Activated T-cell treated with anti-CD3 and anti-CD28 coated beads, Interleukin-2, amount 50 U/mL, for 4 hours (primary cell): ENCODE measurements at places on chromosomes 12 and 14. TPM values are rescaled to one million over a fixed set of nuclear protein-coding genes. Genes with fewer than 3 reads are reported as not detected.

DNA sequence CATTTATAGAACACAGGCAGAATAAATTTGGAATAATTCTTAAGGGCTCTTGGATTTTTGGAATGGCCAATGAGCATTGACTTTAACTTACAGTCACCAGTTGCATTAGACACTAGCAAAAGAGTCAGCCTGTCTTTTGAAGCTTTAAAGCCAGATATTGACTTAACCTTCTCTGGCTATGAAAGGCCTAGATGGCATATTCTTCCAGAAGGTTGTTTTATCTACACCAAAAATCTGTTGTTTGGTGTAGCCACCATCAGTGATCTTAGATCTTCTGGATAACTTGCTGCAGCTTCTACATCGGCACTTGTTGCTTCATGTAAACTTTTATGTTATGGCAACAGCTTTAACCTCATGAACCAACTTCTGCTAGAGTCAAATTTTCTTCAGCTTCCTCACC, 10.4 kb downstream of the PCNX1 start:
- DNase-seq: no peak

- DNase-seq: no peak
These were observed 80.9 kb upstream of the SLC24A4 start for GRCh38 chr14:92241966-92242595.

DNA sequence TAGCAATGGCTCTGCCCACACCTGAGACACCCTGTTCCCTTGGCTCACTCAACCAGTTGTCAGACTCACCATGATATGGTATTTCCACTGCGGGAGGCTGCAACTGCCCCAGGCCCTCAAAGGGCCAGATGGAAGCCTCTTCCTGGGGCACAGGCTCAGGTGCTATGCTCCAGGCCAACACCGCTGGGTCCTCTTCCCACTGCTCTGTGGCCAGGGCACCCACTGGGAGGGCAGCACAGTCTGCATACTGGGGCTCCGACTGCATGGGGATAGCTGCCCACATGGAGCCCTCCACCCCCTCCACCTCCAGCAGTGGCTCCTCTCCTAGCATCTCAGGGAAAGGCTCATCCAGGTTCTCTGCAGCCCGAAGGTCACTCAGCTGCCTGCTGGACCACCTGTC, 3.7 kb downstream of the ANGEL1 start:
- no peak for DNase-seq

DNA sequence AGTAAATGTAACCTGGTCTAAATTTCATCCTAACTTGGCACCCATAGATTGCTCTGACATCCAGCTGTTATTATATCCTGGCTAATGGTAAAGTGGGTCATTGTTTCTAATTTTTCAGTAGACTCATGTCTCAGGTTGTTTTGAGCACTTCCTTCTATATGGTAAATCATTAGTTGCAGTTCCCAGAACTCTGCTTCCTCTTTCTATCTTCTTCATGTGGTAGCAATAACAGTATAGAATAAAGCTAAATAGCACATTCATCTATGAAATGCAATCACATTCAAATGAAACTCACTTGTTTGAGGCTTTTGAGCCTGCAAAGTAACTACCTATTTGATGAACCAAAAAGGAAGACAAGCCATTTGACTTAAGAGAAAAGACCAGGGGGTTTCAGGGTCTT, 65.1 kb upstream of the GZMB start:
- no peak for DNase-seq

- DNase-seq: no peak
These were observed 1.2 kb upstream of the HOXC11 start for GRCh38 chr12:53971686-53972085.

DNA sequence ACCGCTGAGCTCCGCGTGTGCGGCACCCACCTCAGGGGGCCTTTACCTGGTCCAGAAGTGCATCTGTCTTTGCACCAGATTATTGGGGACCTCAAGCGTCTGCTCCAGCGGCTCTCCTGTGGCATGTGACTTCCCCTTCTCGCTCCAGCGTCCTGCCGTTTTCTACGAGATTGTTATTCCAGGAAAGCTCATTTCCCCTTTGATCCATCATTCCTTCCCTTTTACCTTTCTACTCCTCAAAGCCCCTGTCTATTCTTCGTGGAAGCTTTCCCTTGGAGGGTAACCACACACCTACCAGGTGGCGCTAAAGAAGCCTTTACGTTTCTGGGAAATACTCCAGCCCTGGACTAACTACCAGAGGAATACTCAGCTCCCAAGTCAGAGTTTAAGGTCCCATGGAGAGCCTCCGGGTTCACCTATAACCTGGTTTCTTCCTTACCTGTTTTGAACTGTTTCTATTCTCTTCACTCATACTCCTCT, 1.5 kb downstream of the FKBP4 start:
- no peak for DNase-seq

GRCh38 chr12:108855284-108856169, 1.9 kb downstream of the SSH1 start:
- no peak for DNase-seq

- no peak for DNase-seq
These were observed 59.4 kb downstream of the TTC7B start for GRCh38 chr14:90756755-90757345.

DNA sequence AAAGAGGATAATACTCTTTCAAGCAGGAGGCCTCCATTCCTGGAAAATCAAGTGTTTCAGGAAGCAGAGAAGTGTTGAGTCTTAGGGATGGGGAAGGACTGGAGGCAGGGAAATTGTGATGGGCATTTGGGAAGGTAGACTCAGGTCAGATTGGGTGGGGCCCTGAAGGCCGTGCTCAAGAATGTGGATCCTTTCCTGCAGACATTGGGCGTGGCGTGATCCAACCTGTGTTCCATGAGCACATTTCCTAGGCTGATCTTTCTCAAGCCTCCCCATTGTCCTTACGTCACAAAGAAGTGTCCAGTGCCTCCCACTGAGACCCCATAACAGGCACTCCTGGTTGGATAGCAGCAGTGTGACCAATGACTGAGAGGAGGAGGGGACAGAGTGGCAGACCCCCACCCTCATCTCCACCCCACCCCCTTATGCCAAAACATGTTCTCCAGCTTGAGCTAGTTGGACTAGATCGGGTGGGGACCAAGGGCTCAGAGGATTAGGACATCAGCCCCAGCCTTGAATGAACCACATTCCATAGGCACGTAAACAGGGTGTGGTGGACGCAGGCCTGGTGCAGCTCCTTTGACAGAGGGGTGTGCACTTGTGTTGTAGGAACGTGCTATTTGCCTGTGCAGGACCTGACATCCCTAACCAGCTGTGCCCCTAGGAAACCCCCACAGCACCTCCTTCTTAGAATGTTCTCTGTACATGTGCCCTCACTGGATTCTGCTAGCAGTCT, 76.8 kb downstream of the TTC9 start:
- no peak for DNase-seq

- no peak for DNase-seq
These were observed 8.1 kb upstream of the STX2 start for GRCh38 chr12:130847112-130847511.

GRCh38 chr14:77014004-77014604, 14.4 kb downstream of the IRF2BPL start:
- DNase-seq: no peak

DNA sequence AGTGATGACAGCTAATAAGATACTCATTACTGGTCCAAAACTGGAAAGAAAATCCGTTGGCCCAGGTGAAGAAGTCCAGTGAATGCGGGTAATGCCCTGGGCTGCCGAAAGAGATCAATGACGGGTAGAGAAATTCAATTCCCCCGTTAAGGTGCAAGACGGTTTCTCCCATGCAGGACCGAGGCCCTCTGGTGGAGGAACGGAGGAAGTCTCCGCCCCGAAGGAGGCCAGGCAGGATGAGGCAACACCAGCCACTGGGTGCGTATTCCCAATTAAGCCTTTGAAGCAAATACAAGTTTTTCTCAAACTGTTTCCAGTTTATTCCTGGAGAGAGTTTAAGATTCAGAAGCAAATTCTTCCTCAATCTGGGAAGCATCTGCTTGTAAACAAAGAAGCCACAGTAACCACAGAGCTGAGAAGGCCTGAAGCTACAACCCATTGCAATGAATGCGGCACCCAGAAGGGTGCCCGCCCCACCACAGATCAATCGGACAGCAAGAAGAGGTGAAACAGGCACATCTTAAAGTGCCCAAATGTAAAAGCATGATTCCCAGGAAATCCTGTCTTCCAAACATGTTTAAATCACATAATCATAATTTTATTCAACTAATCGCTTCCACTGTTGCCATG, 118.5 kb downstream of the TTC7B start:
- DNase-seq: peak; percentile 74

- no peak for DNase-seq
These were observed 469 bp upstream of the LRFN5 start for GRCh38 chr14:41606282-41606531.

DNA sequence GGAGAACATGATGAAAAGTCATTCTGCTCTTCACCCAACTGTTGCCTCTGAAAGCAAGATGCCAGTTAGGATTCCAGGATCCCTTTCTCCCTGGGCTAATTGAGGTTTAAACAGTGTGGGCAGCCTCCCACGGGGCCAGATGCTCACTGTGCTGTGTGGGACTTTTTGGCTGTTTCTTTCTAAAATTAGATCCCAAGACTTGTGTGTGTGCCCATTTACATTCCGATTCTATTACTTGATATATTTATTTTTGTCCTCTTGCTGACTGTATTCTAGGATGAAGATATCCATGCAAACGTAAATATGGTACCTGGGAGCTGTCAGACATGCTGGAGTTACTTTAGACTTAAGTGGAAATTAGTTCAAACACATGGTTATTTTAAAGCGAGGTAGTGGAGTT, 6.2 kb downstream of the IFT43 start:
- no peak for DNase-seq

DNA sequence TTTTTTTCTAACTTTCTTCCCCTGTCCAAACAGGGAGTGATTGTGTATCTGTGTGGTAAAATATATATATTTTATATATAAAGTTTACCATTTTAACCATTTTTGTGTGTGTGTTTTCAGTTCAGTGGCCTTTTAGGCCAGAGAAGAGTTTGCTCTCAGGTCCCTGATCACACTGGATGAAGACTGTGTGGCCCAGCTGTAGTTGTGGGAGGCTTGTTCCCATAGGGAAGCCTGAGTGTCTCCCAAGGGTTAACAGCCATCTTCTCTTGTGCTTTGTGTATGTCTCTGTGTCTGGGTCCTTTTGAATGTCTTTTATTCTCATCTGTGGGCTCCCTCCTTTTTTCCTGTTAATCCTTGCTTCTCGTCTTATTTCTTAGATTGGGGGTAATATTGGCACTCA, 23.4 kb downstream of the CGRRF1 start:
- no peak for DNase-seq

DNA sequence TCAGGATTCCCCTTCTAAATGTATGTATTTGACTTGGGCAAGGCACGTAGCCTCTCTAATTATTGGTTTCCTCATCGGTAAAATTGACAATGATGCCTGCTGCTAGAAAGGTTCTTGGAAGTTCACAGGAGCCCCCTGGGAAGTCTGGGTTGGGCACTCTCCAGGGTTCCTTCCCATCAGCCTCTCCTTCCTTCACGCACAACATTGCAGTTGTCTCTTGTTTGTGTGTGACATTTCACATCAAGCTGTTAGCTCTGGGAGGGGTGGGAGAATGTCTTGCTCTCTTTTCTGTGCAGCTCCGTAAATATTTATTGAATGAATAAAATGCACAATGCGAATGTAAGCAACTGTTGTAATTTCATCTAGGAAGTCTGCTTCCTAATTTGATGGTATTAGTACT, 153.2 kb upstream of the PRICKLE1 start:
- no peak for DNase-seq

DNA sequence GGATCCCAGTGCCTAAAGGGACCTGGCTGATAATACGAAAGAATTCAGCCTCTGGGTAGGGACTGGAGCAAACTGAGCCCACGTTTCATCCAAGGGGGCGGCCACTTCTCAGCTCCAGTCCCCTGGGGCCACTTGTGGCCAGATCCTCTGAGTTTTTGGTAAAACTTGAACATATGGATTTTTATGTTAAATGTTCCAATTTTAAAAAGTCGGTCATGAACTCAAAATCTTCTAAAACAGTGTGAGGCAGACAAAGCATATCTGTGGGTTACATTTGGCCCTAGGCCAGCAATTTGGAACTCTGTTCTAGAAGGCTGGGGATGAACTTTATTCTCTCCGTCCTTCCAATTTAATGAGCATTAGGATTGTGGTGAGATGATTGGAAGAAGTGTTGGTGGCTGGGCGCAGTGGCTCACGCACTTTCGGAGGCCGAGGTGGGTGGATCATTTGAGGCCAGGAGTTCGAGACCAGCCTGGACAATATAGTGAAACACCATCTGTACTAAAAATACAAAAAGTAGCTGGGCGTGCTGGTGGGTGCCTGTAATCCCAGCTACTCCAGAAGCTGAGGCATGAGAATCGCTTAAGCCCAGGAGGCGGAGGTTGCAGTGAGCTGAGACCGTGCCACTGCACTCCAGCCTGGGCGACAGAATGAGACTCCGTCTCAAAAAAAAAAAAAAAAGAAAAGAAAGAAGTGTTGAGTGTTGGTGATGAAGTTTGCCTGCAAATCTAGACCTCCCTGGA, 3.0 kb upstream of the PPP1CC start:
- DNase-seq: no peak

DNA sequence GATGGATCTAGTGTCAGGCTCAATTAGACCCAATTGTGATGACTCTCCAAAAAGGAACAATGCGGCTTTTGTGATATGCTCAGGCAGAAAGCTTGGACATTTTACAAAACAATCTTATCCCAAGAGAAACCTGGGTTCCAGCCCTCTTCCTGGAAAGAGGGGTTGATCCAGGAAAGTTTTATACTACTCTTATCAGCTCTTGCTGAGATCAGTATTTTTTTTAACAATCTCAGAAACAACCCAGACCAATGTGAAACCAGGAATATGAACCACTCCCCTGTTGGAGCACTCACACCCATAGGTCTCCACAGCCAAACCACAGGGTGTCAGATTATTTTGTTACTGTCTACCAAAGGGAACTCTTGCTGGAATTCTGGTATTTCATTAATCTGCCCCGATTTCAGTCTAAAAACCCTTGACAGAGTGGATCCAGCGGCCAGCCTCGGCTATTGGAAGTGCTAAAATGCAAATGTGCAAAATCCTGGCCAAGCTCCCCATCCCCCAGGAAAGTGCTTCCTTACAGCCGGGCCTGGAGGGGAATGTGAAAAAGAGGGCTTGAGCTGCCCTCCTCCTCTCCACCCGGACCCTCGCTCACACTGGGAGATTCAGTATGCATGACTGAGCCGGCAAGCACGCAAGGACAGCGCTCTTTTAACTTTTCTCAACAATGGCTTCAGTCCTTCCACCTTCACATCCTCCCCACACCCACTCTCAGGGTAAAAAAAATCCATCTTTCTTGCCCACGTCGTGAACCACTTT, 4.0 kb downstream of the FBXL14 start:
- DNase-seq: no peak

DNA sequence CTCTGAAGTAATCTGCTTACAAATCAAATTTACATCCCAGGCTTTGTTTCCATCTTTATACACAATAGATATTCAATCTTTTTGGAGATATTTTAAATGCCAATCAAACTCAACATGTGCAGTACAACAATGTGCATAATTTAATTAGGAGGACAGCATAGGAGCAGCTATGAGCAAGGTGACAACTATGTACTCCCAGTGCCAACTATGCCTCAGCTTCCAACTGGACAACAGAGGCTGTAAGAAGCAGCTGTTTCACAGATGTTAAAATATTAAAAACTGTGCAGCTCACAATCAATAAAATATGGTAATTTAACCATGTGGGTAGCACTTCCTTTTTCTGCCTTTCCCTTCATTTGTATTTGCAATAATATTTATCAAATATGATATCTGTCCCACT, 99.9 kb downstream of the ST8SIA1 start:
- DNase-seq: no peak

Gene GPN3
- 66.1 TPM for total RNA-seq

Gene TAS2R8
- not detected for total RNA-seq

Gene LRRC10
- total RNA-seq: not detected

Gene GPR162
- not detected for total RNA-seq

Gene NGDN
- total RNA-seq: 115 TPM

Gene KCNA1
- not detected for total RNA-seq

Gene ZC3H10
- total RNA-seq: 8.2 TPM

Gene GPR65
- 4.8 TPM for total RNA-seq

Gene ANG
- not detected for total RNA-seq

Gene PMEL
- not detected for total RNA-seq
